Fibroblast of gingiva (primary cell): ENCODE measurements at places on chromosomes 11 and 22.

DNA sequence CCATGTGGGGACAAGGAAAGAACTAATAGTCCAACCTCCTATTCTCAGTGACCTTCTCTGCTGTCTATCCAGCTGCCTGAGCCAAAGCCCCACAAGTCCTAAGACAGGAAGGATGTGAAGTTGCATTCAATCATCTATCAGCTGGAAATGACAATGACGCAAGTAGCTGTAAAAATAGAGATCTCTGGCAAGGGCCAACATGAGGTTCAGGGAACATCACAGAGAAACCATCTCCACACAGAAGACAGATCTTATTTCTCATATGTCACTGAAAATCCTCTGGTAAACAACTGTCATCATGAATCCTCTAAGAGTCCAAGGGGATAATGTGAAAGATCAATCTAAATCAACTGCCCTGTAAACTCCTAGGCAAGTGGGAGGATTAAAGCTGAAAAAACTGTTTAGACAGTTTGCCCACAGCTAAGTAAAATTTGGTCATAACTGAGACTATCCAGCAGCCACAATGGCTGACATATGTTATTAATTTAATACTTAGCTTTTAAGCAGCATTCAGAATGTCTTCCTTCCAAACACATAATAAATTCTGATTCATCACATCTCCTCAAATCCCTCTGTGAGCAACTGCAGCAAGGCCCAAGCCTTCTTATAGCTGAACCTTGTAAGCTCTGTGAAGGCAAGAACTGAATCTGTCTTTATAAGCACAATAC lies 52.1 kb downstream of the ALG9 start:
- peak; percentile 92 for DNase-seq

DNA sequence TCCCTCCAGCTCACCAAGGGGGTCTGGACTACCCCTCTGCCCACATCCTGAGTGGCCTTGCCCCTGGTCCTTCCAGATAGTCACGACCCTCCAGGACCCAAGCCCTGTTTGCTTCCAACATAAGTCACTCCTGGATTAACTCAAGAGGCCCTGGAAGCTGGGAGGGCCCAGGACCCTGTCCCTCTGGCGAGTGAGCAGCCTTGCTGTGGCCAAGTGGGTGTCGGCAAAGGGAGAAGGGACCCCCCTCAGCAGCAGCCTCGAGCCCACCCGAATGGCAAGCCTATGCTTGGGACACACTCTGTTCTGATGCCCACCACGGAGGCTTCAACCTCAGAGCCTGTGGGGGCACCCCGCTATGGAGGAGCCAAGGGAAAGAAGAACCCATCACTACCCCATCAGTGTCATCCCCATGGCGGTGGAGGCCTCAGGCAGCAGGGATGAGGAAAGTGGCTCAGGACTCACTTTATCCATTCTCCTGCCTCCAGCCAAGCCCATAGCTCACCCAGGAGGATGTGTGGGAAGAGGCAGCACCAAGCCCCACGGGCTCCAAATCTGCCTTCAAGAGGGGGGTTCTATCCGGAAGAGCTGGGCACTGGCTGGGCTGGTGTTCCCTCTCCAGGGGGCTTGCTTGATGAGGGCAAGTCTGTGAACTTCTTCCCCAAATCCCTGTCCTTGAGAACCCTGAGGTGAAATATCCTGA lies 12.5 kb downstream of the SLC22A12 start:
- no peak for DNase-seq

DNA sequence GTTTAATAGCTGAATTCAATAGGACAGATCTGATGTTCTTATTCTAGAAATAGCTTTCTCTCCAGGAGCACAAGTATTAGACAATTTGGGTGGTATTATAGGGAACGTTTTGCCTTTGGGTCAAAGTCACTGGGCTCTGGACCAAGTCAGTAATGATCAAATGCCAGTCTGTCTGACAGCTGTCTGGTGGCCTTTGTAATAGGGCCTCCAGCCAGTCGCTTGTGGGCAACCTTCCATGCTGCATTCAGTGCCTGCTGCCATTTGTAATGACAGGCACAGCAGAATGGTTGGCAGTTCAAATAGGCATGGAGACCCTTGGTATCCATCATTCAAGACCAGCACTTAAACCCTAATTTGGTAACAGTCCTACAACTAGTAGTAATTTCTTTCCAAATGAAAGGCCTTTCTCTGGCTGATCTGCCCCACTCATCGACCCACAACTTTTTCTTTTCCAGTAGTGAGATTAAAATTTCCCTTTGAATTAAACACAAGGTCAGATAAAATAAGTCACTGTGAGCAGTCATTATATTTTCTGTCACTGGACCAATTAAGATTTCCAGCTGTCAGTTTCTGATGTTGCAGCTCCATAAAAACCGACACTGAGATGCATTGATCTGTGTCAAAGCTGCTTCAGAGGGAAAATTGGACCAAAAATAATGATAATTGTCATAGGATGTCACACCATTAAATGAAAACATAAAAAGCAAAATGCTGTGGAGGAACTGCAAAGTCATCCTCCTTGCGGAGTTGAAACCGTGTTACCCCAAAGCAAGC lies 1038.1 kb downstream of the LRRC4C start:
- no peak for DNase-seq

DNA sequence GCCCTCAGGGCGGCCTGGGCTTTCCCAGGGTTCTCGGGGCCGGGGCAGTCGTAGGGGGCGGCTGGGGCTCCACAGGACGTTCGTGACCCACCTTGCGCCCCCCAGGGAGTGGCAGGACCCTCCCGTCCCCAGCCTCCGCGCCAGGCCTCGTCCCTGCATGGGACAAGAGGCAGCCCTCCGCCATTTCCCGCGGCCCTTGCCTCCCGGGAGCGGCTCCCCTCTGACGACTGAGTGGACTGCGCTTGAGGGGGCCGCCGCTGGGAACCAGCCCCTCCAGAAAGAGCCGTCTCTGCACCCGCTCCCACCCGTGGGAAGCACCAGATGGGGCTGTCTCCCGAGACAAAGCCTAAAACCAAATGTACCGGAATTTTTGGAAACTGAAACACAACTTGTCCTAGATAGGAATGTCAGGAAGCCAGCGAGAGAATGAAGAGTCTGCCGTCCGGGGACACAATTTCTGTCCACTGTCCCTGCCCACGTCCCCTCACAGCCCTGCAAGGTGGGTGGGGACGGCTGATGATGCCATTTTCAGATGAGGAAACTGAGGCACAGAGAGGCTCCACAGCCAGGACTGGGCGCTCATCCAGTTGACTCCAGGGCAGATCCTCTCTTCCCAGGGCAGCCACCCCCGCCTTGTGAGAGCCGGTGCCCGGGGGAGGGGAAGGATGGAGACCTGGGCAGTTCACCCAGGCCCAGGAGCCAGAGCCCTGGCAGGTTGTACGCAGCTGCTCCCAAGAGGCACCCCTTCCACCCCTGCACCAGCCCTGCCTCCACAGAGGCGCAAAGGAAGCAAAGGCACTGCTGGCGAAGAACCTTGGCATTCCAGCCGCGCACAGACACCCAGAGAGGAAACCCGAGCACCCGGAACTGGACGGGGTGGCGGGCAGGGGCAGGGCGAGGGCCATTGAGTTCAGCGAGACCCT lies 18.1 kb upstream of the PICK1 start:
- no peak for DNase-seq

DNA sequence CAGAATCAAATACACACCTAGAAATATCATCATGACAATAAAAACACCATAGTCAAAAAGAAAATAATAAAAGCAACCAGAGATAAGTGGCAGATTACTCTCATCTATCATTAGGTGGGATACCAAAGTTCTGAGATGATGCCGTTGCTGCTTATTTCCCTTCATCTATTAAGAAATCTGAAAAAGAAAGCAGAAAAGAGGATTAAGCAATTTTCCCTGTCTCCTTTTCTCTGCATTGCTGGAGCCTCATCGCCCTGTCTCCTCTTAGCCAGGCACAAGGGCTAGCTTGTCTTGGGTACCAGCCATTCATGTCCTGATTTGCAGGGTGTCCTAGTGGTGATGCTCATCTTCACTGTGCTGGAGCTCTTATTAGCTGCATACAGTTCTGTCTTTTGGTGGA lies 3.9 kb upstream of the MS4A14 start:
- no peak for DNase-seq

DNA sequence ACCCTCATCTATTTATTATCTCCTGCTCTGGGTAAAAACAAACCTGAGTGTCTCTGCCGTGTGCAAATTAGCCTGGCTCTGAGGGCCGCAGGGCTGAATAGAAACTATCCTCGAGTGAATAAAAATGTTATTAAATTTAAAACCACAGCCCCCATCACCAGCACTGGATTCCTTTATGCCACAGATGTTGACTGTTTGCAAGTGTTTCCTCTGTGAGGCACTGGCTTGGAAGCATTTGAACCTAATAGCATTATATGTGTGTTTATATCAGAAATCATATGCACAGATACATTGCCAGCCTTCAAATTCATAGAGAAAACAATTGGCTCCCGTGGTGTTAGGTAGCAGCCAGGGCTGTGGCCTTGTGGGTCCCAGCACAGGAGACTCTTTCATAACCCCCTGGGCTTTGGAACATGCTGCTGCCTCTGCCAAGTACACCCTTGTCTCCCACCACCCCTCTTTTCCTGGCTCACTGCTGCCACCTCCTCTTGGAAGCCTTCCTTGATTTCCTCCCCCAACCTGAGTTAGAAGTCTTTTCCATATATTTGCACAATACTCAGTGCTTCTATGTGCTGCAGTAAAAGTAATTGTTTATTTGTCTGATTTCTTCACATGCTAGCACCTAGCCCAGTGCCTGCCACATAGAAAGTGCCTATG lies 294.4 kb downstream of the DDX10 start:
- DNase-seq = no peak

DNA sequence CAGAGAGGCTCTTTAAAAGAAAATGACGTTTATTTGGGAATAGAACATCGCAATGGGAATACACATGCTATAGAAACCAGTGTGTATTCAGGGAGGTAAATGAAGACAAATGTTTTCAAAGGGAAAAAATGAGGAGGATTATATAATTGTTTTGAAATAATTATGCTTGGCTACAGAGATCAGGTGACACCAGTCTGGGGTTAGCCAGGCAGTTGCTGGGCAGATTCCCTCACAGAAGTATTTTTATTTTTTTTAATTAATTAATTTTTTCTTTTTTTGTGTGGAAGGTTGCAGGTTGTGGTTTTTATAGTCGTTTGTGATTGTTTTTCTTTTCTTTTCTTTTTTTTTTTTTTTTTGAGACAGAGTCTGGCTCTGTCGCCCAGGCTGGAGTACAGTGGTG lies 5.6 kb upstream of the STARD10 start:
- DNase-seq = peak; percentile 24

- no peak for DNase-seq
These were observed 84.4 kb downstream of the CSTPP1 start for GRCh38 chr11:47020793-47021526.

DNA sequence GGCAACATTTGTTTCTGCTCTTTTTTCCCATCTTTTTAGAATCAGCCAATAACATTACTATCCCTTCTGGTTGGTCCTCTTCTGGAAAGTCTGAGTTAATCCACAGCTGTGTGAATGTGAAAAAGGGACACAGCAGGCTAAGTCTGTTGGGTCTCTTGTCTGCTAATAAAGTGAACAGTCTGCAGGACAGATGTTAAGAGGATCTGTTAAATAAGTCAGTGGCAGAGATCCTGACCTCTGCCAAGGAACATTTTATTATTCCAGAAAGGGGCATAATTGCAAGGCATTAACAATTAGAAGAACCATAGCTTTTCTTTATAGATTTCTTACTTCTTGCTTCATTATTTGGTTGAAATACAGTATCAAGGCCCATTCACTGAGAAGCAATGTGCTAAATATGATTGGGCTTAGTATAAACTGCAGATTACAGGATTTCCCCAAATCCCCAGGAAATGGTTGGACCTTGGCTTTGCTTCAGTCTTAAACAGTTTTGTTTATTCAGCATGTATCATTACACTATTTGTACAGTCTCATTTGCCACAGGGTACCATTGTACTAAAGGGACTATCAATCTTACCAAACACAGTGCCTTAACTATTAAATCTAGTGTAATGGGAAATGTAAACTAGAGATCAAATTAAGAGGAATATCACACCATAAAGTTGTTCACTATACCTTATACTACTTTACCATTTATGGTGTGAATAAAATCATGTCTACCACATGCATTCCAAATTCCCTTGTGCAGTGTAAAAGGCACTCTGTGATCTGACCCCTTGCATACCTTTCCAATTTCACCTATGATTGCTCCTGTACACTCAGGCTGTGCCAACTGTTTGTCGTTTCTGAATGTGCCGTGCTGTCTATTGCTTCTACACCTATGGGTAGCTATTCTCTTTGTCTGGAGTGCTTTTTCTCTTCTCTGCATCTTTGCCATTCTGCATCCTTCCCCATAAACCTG lies 274.0 kb downstream of the SOX6 start:
- DNase-seq = no peak

DNA sequence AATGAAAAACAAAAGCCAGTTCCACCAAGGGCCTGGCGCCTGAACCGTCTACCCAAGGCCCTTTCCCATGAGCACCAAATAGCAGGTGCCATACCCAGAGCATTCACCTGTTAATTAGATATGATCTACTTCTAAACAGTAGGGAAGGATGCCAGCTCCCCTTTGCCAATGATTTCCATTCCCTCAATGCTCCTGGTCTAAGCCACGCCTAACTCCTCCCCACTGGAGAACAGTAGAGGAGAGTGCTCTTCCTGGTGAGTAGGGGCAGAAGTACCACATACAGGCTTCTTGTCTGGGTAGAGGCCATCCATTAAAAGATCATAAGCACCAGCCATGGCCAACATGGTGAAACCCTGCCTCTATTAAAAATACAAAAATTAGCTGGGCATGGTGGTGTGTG lies 40.7 kb downstream of the PACSIN2 start:
- DNase-seq = no peak

GRCh38 chr11:9680028-9680427 lies 16.2 kb downstream of the SWAP70 start:
- no peak for DNase-seq

- peak; percentile 63 for DNase-seq
These were observed 39.3 kb downstream of the AMBRA1 start for GRCh38 chr11:46554213-46555147.

GRCh38 chr11:19218786-19219460 lies 17.1 kb upstream of the CSRP3 start:
- no peak for DNase-seq

GRCh38 chr11:114562166-114562916 lies 2.7 kb upstream of the NXPE1 start:
- DNase-seq = no peak

DNA sequence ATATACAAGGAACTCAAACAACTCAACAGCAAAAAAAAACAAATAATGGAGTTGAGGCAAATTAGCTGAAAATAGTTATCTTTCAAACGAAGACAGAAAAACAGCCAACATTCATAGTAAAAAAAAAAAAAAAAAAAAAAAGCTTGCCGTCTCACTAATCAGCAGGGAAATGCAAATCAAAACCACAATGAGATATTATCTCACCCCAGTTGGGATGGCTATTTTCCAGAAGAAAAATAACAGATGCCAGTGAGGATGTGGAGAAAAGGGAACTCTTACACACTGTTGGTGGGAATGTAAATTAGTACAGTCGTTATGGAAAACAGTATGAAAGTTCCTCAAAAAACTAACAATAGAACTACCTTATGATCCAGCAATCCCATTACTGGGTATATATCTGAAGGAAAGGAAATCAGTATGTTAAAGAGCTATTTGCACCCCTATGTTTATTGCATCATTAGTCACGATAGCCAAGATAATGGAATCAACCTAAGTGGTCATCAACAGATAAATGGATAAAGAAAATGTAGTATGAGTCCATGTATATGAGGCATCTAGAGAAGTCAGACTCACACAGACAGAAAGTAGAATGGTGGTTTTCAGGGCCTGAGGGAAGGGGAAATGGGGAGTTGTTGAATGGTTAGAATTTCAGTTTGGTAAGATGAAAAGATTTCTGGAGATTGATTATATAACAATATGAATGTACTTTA lies 56.0 kb downstream of the USP35 start:
- DNase-seq = no peak

- DNase-seq = no peak
These were observed 16.0 kb downstream of the CALCA start for GRCh38 chr11:14956111-14956510.
